ENCODE measurements at places on chromosomes 11 and 22.

DNA sequence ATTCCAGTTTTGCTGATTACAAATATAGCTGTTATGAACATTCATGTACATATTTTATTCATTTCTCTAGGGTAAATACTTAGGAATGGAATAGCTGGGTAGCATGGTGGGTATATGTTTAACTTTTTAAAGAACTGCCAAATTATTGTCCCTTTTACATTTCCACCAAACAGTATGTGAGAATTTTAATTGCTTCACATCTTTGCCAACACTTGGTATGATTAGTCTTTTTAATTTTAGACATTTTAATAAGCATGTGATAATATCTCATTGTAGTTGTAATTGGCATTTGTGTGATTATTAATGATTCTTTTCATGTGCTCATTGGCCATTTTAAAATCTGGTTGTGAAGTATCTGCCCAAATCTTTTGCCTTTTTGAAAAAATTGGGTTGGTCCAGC lies 72.6 kb upstream of the SORL1-AS1 start:
- no peak for DNase-seq

GRCh38 chr11:128535468-128536457 lies 51.6 kb downstream of the ETS1 start:
- no peak for DNase-seq

- no peak for DNase-seq
Observed at GRCh38 chr11:121210445-121211080, 82.0 kb upstream of the SC5D start.

GRCh38 chr11:96222102-96222501 lies 120.9 kb downstream of the MAML2 start:
- DNase-seq = no peak

GRCh38 chr11:576811-577610 lies 741 bp downstream of the PHRF1 start:
- DNase-seq = no peak

GRCh38 chr11:44315947-44316658 lies 6.2 kb upstream of the ALX4 start:
- DNase-seq = no peak

- DNase-seq = no peak
Observed at GRCh38 chr22:40453671-40454070, 83.3 kb downstream of the SGSM3 start.

- no peak for DNase-seq
Observed at GRCh38 chr11:71500601-71501021, 26.5 kb upstream of the KRTAP5-7 start.

DNA sequence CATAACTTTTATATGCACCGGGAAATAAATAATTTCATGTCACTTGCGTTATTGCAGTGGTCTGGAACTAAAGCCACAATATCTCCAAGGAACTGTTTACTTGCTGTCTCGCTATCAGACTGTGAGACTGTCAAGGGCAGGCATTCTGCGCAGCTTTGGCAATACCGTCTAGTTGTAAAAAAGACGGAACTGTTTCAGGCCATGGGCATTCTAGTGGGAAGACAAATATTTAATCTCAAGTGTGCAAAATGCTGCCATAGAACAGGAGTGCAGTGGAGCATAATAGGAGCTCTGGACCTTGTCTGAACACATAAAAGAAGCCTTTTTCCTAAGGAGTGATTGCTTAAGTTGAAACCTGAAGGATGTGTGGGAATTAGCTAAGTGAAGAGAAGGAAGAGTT lies 53.8 kb downstream of the PACS1 start:
- DNase-seq = peak; percentile 69

GRCh38 chr11:71064702-71065515 lies 187.5 kb downstream of the SHANK2 start:
- DNase-seq = no peak

Data from kidney glomerular epithelial cell (primary cell).